ENCODE measurements at places on chromosomes 3 and 15. TPM values are rescaled to one million over a fixed set of nuclear protein-coding genes. Genes with fewer than 3 reads are reported as not detected.

DNA sequence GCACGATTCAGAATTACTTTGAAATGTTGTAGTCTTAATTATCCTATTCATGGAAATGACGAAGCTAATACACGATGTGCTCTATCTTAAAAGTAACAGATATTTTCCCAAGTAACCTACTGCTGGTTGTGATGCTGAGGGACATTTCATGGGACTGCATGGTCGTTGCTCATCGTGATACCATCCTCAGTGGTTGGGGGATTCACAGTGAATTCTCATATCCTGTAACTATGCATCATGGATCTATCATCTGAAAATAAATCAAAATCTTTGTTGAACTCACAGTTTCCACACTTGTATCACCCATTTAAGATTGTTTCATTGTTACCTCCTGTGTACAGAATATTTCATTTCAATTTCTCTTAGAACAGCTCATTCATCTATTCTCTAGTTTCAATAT, 84.7 kb downstream of the OPA1 start:
- no peak for DNase-seq

- no peak for DNase-seq
These were observed 38.2 kb downstream of the PCSK6 start for GRCh38 chr15:101451266-101451799.

- DNase-seq = no peak
These were observed 50.5 kb upstream of the GK5 start for GRCh38 chr3:142275856-142276255.

- no peak for DNase-seq
These were observed 44.8 kb downstream of the CMTM8 start for GRCh38 chr3:32283304-32283703.

GRCh38 chr3:85193565-85193964, 234.8 kb downstream of the CADM2 start:
- DNase-seq = no peak

DNA sequence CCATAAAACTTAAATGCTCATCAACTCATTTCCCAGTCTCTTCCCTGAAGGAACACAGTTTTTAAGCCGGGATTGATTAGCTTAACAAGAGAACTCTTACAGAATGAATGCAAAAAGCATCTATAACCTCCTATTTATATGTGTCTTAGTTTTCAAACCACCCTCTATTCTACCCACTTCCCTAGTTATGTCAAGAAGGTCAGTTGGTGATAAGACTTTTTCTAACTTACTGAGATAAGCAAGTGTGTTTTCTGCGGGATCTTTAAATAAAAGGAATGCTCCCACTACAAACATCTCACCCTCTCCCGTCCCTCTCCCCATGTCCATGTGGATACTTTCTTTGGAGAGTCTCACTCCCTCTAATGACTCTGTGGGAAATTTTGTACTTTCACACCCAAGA, 218.5 kb downstream of the SV2B start:
- DNase-seq = no peak

The GALNT15 gene
- not detected for total RNA-seq

The COL8A1 gene
- total RNA-seq = 0.71 TPM
